ENCODE measurements at places on chromosomes 4 and X. TPM values are rescaled to one million over a fixed set of nuclear protein-coding genes. Genes with fewer than 3 reads are reported as not detected.

Gene PRRG3
- total RNA-seq = 6.1 TPM

Gene NLRP2B
- under 0.01 TPM for total RNA-seq

Gene GAB3
- 0.82 TPM for total RNA-seq

Gene SLC25A14
- total RNA-seq = 24.1 TPM

Gene CENPVL2
- total RNA-seq = 3.3 TPM

Gene ETDA
- not detected for total RNA-seq

Gene MAGEB17
- not detected for total RNA-seq

Gene PCDH19
- 22.8 TPM for total RNA-seq

Gene RGS12
- total RNA-seq = 72.2 TPM

Gene HOPX
- total RNA-seq = 78.7 TPM

Gene CXorf49
- total RNA-seq = not detected

Gene NIPAL1
- 2.4 TPM for total RNA-seq

Gene CT45A2
- not detected for total RNA-seq

Gene ERVMER34-1
- 0.41 TPM for total RNA-seq

Gene SSX2B
- total RNA-seq = not detected

Gene MAGEB2
- not detected for total RNA-seq

Gene VCX2
- total RNA-seq = not detected

Gene SGMS2
- 0.41 TPM for total RNA-seq

Gene MSMO1
- total RNA-seq = 705 TPM

Gene CT47B1
- total RNA-seq = not detected

Gene CCKAR
- not detected for total RNA-seq

Gene COX7B2
- not detected for total RNA-seq

Gene CCNQ
- total RNA-seq = 21.2 TPM

Gene CYSLTR1
- total RNA-seq = 1.2 TPM

Gene UGT2B11
- not detected for total RNA-seq

Gene ATOH1
- not detected for total RNA-seq

Gene IGSF1
- 0.82 TPM for total RNA-seq

Gene MAGEC2
- total RNA-seq = not detected

Gene PPP1R2C
- not detected for total RNA-seq

Gene AMELX
- total RNA-seq = not detected
